Activated naive CD4-positive, alpha-beta T cell (primary cell): ENCODE measurements at places on chromosomes 11 and 22.

GRCh38 chr22:22833488-22833887 lies 54.1 kb upstream of the IGLL5 start:
- DNase-seq, result no peak

GRCh38 chr22:45444168-45444567 lies 30.7 kb downstream of the RIBC2 start:
- DNase-seq, result no peak

- DNase-seq, result no peak
Observed at GRCh38 chr11:10716122-10716521, 22.6 kb upstream of the IRAG1 start.

GRCh38 chr22:38704654-38705234 lies 1.0 kb upstream of the GTPBP1 start:
- no peak for DNase-seq

- DNase-seq, result no peak
Observed at GRCh38 chr11:127864861-127865260, 722.5 kb downstream of the ETS1 start.

DNA sequence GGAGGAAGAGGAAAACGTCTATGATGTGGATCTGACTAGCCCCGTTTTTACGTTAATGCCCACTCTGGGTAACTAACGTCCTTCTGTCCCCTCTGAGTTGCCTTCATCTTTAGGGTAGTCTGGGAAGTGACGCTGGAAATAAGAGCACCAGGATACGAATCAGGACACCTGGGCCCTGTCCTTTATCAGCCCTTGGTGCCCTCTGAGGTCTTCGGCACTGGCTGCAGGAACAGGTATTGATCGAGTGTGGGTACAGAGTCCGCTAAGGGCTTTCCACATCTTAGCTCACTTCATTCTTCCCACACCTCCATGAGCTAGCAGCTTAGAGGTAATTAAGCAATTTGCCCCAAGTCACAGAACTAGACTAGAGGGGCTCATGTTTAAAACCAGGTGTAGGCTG lies 223.8 kb downstream of the DBX1 start:
- DNase-seq, result no peak

- DNase-seq, result no peak
Observed at GRCh38 chr11:70493891-70494290, 95.6 kb downstream of the CTTN start.

DNA sequence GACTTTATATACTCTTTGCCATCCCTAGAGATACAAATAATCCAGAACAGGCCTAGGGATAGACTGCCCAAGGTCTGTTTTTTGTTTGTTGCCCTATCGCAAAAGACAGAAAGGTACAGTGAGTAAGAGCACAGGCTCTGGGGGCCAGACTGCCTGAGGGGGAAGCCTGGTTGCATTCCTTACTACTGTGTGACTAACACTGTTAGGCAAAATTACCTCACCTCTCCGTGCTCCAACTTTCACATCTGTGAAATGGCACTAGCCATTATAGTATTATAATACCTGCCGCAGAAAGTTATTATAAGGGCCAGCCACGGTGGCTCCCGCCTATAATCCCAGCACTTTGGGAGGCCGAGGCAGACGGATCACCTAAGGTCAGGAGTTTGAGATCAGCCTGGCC lies 14.5 kb downstream of the SLC35F2 start:
- no peak for DNase-seq

DNA sequence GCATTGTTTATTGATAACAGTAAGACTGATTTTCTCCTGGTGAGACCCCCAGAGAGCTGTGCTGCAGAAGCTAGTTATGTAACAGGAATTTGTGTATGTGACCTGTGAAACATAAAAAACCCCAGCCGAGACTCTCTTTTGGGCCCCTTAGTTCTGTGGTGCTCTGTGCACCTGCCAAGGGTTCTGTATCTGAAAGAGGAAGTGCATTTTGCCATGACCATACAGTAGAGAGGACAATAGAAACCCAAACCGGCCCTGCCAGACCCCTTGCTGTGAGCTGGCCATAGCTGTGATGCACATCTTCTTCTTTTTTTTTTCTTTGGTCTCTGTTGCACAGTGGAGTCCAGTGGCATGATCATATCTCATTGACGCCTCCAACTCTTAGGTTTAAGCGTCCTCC lies 31.4 kb upstream of the APOL5 start:
- DNase-seq, result no peak

DNA sequence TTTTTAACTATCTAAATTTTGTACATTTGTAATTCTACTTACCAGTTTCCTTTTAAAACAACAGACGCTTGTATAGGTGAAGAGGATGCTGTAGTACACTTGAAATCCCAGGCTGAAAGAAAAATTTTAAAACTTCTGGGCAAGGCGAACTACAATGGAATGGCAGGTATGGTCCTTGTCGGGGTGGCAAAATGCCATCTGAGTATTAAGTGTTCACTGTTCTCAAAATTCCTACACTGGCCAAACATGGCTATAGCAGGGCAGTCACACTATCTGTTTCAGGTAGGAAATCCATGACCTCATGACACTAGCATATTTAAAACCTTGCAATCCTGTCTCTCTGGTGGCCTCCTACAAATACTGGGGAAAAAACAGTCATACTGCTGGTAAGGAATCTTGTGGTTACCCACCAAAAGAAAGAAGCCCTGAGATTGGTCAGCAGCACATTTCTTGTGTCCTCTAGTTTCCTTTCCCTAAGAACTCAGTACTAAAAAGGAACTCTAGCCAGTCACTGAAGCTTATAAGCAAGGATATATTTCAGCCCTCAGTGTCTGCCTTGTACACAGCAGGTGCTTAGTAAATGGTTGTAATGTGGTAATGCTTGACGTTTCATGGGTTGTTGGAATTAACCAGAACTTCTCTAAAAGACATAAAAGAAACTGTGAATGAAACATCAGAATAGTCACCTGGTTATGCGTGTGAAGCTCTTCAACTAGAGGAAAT lies 5.2 kb upstream of the ZC3H12C start:
- no peak for DNase-seq

DNA sequence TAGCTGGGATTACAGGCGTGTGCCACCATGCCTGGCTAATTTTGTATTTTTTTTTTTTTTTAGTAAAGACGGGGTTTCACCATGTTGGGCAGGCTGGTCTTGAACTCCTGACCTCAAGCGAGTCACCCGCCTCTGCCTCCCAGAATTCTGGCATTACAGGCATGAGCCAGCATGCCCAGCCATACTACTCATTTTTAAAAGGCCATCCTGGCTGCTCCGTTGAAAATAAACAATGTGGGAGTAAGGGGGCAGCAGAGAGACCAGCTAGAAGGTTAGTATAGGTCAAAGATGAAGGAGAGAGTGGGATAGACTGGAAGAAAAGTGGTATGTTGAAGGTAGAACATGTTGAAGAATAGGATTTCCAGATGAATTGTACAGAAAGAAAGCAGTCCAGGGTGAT lies 17.6 kb upstream of the LIN7C start:
- no peak for DNase-seq

DNA sequence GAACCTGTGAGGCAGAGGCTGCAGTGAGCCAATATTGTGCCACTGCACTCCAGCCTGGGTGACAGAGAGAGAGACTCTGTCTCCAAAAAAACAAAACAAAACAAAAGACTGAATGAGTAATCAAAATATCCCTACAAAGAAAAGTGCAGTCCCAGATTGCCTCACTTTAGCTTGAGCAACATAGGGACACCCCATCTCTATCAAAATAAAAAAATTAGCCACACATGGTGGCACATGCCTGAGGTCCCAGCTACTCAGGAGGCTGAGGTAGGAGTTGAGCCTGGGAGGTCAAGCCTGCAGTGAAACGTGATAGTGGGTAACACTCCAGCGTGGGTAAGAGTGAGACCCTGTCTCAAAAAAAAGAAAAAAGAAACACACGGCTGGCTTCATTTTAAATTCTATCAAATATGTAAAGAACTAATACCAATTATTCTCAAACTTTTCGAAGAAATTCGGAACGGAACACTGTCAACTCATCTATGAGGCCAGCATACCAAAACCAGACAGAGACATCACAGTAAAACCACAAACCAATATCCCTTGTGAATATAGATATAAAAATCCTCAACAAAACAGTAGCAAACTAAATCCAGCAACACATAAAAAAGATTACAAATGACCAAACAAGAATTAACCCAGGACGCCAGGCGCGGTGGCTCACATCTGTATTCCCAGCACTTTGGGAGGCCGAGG lies 12.9 kb downstream of the CHEK2 start:
- no peak for DNase-seq
